ENCODE measurements at places on chromosomes 16 and 17.

DNA sequence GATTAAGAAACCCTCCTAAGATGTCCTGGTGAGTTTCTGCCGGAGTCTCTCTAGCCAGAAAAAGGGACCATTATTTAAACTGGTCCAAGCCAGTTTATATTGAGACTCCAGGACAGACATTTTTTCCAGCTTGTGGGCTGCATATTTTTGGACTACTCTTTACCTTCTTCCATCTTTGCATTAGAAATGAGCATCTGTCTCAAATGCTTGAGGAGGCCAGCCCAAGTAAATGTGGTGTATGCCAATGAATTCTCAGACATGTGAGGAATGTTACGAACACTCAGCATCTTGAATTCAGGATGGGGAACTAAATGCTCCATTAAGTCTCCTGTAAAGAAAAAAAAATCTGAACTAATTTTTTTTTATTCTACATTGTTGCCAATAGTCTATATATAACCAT is 18.4 kb downstream of the TUBD1 start:
- DNase-seq: no peak

- peak; percentile 78 for DNase-seq
Measured at GRCh38 chr16:30923554-30924075, at the start of gene FBXL19. Gene FBXL19 (plus strand): TSS chr16:30923572. CDS start chr16:30925755, 2,183 bp downstream.

DNA sequence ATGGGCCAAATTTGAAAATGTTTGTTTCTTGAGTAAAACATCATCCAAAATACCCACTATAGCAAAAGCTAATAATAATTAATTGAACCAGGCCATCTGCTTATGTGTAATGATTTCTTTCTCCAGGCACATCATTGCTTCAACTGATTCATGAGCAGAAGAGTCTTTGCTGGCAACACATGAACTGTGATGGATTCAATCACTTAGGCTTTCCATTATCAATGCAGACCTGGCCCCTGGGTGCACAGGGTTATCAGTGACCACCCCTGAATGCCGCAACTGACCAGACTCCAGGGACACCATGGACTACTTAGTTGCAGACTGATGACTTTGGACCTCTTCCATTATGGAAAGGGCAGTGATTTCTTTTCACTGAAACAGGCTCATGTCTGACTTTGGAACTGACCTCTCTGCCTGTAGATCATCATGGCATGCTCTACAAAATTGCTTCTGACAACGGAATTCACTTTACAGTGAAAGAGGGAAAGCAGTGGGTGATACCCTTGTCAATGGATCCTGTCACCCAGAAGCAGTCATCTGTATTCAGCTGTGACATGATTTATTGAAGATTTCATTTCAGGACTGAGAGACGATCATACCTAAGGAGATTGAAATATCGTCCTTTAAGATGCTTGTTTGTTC is 448.8 kb downstream of the SLC39A11 start:
- DNase-seq: no peak

GRCh38 chr17:46942441-46943217 is 19.7 kb downstream of the GOSR2 start:
- peak; percentile 84 for DNase-seq

DNA sequence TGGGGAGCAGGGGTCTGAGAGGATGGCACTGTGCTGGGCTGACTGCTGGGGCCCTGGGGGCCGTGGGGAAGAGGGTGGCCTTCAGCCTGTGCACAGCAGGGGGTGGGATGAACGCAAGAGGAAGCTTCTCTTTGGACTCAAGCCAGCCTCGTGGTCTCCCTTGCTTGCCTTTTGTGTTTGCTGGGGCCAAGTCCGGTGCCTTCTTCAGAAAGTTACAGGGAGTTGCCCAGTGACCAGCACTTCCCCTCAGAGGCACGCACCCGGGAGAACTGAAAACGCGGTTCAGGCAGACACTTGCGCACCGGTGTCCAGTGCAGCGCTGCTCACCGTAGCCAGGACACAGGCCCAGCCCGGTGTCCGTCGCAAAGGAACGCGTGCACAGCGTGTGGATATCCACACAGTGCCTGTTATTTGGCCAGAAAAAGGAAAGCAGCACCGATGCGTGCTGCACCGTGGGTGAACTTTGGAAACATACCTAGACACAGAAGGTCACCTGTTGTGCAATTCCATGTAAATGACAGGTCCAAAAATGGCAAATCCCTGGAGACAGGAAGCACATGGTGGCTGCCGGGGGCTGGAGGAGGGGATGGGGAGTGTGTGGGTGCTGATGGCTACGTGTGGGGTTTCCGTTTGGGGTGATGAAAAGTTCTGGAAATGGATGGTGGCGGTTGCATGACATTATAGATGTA is 29.4 kb upstream of the NUDT16L1 start:
- DNase-seq: no peak

DNA sequence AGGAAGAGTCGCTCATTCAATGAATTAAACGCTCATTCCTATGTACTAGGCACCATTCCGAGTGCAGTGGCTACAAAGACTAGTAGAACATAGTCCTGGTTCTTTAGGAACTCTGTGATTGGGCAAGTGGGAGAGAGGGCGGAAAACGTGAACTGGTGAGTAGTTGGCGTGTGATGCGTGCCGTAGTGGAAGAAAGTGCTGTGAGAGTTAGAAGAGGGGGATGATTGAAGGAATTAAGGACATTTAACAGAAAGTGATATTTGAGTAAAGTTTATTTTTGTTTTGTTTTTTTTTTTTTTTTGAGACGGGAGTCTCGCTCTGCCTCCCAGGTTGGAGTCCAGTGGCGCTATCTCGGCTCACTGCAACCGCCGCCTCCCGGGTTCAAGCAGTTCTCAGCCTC is 7.9 kb upstream of the SLFN14 start:
- no peak for DNase-seq

GRCh38 chr16:50712560-50712898 is 19.1 kb downstream of the NOD2 start:
- DNase-seq: no peak

DNA sequence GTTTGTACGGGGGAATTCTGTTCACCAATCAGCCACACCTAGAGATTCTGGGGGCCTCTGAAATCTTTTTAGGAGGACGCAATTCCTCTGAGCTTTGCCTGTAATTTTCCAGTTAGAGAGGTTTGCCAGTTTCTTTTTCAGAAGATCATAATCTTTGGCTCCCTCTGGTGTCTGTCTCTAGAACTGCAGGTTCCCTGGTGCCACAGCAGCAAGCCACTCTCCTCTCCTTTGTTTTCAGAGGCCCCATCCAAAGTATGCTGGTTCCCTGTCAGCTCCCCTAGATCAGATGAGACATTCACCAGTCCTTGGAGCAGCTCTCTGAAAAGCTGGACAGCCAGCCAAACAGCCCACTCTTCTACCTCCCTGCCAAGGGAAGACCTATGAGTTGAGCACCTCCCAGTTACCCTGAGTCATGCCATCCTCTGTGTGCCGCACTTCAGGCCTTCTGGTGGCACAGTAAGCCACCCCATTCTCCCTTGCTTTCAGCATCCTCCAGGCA is 36.1 kb downstream of the RNF112 start:
- DNase-seq: peak; percentile 81

DNA sequence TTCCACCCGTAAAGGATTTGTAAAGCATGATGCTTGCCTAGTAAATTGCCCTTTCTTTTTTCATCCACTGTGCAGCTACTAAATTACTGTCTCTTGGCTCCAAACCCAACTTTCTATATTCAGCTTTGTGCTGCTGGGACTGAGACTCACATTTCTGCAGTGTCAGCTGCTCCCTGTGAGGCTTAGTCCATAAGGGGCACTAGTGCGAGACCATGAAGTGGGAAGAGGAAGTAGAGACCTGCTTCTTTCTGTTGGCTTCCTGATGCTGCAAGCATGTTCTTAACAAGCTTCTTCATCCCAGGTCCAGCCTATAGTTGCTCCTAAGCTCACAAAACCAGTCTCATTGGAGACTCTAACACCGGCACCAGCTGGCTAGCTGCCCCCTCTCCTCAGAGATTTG is 74.9 kb upstream of the HS3ST2 start:
- no peak for DNase-seq

- no peak for DNase-seq
Measured at GRCh38 chr16:50684823-50685461, 3.8 kb upstream of the SNX20 start.

DNA sequence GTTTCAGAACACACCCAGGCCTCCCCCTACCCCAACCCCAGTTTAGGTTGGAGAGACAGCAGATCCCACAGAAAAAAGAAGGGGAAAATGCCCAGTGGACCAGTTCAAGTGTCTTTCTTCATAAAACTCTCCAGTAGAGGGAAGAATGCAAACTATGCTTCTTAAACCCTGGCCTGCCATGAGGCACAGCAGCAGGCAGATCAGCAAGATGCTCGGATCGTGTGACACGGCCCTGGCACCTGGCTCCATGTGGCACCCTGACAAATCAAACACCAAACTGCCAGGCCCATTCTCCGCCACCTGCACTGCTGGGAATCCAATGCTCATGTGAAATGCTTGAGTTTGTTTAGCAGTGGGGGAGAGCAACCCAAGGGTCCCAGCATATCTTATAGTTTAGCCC is 166.8 kb downstream of the SOX9 start:
- no peak for DNase-seq

DNA sequence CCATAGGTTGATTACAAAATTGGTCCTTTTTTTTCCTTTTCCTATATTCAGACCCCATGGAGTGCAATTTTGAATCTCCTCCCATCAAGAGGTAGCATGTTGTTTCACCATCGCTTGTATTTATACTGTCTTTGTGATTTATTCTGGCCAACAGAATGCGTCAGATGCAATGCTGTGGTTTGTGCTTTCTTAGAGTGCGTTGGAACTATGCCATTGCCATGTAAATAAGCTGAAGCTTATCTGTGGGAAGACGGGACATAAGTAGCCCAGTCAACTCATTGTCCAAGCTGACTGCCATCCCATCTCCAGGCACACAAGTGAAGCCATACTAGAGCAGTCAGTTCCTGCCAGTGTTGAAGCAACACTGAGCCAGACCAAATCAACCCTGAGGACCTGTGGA is 1339.3 kb upstream of the GOT2 start:
- no peak for DNase-seq

DNA sequence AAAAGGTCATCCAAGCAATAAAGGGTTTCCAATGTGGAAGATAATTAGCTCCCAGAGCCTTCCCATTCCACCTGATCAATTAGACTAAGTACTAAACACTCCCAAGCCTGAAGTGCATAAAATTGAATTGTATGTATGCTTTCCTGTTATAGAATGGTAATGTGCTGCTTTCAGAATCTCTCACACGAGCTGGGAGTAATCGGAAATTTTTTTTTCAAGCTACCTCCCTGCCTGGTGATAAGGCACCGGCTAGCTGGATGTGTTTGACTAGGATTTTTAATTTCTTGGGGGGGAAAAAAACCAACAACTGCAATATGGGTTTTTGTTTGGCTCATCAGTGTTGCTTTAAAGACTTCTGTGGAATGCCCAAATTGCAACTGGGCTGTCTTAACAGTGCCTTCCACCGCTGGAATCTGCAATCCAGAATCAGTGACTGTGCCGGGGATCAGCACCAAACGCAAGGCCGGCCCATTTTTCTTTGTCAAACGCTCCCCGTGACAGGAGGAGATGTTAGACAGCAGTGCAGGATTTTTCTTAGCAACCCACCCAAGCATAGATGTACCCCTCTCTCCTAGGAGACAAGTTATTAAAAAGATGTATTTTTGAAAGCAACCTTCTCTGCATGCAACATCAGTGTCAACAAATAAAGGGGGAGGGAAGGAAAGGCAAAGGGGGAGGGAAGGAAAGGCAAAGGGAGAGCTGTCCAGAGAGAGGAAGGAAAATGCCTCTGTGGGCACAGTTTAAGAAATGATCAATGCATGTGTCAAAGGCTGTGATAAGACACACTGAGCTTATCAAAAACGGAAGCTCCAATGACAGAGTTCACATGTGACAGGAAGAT is 387.2 kb downstream of the NPIPA8 start:
- DNase-seq: no peak

DNA sequence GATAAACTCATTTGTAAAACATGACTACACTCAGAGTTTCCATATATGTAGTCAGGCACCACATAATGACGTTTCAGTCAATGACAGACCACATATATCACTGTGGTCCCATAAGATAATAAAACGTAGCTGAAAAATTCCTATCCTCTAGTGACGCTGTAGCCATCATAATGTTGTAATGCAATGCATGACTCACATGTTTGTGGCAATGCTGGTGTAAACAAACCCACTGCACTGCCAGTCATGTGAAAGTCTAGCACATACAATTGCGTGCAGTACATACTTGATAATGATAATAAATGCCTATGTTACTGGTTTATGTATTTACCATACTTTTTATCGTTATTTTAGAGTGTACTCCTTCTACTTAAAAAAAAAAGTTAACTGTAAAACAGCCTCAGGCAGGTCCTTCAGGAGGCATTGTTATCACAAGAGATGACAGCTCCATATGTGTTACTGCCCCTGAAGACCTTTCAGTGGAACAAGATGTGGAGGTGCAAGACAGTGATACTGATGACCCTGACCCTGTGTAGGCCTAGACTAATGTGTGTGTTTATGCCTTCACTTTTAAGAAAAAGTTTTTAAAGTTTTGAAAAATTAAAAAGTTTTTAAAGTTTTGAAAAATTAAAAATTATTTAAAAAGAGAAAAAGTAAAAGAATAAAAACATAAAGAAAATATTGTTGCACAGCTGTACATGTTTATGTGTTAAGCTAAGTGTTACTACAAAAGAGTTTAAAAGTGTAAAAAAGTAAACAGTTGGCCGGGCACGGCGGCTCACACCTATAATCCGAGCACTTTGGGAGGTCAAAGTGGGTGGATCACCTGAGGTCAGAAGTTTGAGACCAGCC is 9.0 kb downstream of the STAT5B start:
- no peak for DNase-seq

GRCh38 chr16:3587547-3588110 is 10.4 kb upstream of the NLRC3 start:
- no peak for DNase-seq

GRCh38 chr16:89034971-89035668 is 58.1 kb upstream of the CBFA2T3 start:
- no peak for DNase-seq

DNA sequence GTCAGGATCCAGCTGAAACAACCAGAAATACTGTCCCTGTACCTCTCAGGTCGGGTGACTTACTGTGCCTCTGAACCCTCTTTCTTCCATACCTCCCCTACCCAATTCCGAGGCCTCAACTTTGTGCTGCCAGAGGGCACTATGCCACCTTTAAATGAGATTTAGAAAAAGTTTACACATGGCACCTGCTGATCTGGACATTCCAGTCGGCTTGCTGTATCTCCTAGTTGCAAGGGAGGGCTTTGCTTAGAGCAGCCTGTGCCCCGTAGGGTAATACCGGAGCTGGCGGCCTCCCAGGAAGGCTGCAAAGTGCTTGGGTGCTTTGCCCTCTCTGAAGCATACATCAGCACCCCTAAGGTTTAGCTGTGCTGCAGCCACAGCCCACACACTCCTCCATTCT is 306.0 kb upstream of the RBFOX1 start:
- no peak for DNase-seq
